ENCODE measurements at places on chromosomes 6 and 20. TPM values are rescaled to one million over a fixed set of nuclear protein-coding genes. Genes with fewer than 3 reads are reported as not detected.
A peak's percentile ranks its signal among the peaks of the same experiment; 100 is the strongest.

DNA sequence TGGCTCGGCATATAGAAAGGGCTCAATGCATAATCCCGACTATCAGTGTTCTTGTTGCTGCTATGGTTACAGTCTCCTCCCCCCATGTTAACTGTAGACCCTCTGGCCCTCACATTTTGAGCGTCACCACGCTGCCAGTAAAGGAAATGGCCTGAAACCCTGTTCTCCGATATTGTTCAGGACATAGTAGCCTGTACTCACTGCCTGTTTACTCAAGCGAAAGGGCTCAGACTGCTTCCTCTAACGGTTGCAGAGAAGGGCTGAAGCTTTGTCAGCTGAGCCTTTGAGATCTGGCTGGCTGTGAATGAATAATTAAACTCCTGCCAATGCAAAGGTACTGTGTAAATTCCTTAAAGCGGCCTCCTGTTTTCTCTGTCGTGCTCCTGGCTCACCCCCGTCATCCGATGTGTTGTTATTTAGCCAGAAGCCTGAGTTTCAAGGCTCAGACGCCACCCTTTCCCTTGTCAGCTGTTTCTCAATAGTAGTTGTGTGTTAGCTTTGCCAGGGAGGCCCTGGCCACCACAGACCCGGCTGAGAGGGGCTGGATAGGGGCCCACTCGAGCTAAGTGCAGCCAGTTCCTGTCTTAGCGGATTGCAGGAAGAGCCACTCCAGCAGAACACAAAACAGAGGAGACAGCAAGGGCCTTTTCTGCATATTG, 31.2 kb upstream of the RALGAPA2 start:
- DNase-seq, result peak; percentile 89

- no peak for DNase-seq
Measured at GRCh38 chr6:130259140-130259539, 36.4 kb upstream of the SAMD3 start.

DNA sequence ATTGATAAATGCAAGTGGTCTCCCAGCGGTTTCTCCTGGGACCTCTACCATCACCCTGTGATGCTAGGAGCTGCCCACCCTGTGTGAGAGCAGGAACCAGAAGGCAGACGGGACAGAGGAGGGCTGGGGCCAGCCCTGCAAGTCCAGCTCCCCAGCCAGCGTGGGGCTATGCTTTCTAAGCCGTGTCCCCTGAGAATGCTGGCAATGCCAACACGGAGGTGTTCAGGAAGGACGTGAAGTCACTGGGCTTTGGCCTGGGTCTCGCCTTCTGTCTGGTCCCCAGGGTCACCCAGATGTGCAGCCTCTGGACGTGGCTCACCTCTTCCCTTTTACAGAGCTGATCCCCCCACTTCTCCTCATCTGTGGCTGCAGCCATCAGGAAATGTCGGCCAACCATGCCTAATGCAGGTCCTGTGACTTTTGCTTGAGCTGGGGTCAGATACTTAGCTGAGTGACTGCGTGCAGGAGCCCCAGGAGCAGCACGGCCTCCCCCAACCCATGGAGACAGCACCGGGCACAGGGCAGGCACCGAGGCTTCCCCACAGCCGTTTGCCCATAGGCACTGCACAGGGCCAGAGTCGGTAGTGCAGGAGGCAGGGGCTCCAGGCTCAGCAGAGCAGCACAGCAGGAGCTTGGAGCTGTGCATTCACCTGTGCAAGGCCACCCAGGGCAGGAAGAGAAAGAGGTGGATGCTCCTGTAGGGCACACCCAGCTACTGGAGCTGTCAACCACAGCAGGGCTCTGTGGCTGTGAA, 66.2 kb downstream of the GNAS-AS1 start:
- DNase-seq, result no peak

DNA sequence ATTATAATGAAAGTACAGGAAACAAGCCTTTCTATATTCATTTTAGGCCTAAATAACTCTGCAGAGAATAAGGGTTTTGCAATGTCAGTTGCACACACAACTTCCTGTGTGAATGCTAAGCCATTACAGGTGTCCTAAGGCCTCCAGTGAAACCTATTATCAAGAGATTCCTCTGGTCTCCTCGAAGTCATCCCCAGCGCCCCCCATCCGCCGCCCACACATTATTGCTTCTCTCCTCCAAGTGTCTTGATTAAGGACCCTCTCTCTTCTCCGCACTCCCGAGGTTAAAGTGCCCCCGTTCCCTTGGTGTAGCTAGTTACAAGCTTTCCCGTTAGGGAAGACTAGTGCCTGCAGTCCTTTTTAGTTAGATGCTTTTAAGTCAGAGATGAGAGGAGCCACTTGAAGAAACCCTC, 1.3 kb downstream of the HIVEP2 start:
- DNase-seq, result no peak

- no peak for DNase-seq
Measured at GRCh38 chr6:55604021-55604420, 25.0 kb upstream of the HMGCLL1 start.

GRCh38 chr6:35775031-35775430, 1.4 kb upstream of the CLPSL2 start:
- DNase-seq, result no peak

- DNase-seq, result no peak
Measured at GRCh38 chr6:138037009-138037504, 70.2 kb downstream of the PERP start.

GRCh38 chr6:92879526-92879925, 539.8 kb downstream of the EPHA7 start:
- DNase-seq, result no peak

GRCh38 chr6:98467902-98468301, 366.5 kb upstream of the POU3F2 start:
- no peak for DNase-seq

DNA sequence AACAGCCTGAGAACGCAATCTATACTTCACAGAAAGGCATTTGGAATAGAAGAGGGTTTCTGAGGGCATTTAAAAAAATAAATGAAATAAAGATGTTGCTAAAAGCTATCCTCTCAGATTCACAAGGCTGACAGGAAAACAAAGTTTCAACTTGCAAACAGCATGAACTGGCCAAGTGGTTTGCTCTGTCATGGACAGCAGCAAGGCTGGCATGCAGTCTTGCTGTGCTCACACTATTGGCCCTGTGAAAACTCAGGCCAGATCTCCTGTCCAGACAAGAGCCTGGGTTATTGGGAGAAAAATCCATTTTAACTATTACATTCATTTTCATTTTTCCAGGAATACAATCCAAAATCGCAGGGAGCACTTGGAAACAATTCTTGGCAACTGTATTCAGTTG, 506.2 kb upstream of the SLC35B3 start:
- DNase-seq, result no peak

GRCh38 chr6:170463101-170463721, 89.9 kb downstream of the PSMB1 start:
- DNase-seq, result no peak

- DNase-seq, result no peak
Measured at GRCh38 chr6:75419980-75420379, 73.6 kb downstream of the FILIP1 start.

- no peak for DNase-seq
Measured at GRCh38 chr6:120652506-120652905, 681.8 kb downstream of the TBC1D32 start.

DNA sequence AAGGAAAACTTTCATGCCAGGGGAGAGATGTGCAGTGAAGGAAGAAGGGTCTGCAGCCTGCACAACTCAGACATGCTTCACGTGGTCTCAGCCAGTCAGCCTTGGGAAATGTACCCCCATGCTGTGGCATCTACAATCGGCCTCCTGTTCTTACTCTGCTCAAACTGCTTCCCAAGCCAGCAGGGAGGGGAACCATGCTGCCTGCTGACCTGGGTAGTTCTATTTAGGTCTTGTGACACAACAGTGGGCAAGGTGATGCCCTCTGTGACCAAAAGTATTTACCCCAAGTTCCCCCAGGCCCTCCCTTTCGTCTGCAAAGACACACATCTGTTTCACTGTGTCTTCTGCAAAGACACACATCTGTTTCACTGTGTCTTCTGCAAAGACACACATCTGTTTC, 106.9 kb downstream of the SLC23A2 start:
- DNase-seq, result no peak

GRCh38 chr6:37525460-37526357, 26.0 kb upstream of the CCDC167 start:
- DNase-seq, result no peak

DNA sequence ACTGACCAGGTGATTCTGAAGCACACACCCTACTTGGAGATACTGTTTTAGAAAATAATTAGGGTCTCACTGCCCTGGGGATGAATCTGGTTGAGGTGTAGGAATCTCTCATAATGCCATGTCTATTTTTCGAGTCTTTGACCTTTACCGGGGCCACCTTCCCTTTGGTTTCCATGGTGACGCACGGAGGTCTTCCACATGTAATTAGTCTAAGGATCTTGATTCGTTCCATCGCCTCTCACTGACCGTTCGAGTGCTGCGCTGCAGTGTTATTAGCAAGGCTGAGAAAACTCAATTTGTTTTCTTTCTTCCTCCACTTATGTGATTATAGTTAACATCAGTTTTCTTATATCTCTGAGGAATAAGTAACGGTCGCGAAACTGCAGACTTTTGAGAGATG, 144.3 kb upstream of the SPACA1 start:
- no peak for DNase-seq

GRCh38 chr20:47638851-47639250, 137.2 kb downstream of the NCOA3 start:
- no peak for DNase-seq

DNA sequence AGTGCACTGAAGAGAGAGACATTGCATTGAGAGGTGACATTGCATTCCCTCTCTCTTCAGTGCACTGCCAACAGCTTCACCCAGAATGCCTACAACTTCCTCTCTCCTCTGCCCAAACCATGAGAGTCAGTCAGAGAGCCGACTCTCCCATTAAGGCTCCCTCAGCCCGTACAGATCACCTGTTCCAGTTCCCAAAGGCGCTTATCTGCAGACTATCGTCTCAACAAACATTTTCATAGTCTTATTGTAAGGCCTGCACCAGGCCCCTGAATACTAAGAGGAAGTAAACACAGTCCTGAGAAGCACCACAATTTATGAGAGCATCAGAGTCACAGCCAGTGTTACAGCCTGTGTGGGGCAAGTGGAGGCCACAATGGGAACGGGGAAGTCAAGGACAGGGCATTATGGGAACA, 53.7 kb downstream of the GFOD1 start:
- DNase-seq, result no peak

- DNase-seq, result no peak
Measured at GRCh38 chr20:47272893-47273590, 83.5 kb downstream of the ZMYND8 start.

GRCh38 chr6:2158596-2159271, 86.7 kb downstream of the GMDS start:
- no peak for DNase-seq

DNA sequence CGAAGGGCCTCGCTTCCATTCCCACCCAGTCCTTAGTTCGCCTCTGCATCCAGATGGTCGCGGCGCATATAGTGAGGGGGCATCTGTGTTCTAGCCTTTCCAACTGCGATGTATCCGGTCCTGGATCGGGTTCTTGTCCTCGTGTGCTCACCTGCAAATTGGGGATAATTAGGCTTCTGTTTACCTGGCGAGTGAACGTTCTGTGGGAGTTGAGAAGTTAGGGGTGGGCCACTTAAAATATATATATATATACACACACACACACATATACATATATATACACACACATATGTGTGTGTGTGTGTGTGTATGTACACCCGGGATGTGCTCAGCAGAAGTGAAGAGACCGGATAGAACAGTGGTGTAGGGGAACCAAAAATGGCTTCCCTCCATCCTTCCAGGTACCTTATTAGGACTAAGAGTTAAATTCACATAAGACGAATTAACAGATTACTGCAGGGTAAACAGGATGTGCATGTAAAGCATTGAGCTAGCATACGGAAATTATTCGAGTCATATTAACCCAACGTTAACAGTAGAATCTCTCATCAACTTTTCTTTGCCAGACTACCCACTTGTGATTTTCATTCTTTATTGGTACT, 537 bp downstream of the CSTF1 start:
- no peak for DNase-seq

GRCh38 chr20:38131588-38132121, 33.4 kb downstream of the TGM2 start:
- no peak for DNase-seq

COL21A1 gene
- total RNA-seq, result 1.1 TPM

EDN1 gene
- total RNA-seq, result 12.0 TPM

SYNCRIP gene
- total RNA-seq, result 56.4 TPM

OOEP gene
- not detected for total RNA-seq

ZBTB22 gene
- 17.6 TPM for total RNA-seq

C4B gene
- total RNA-seq, result 8.6 TPM

ACTL10 gene
- total RNA-seq, result not detected

SNX14 gene
- total RNA-seq, result 22.3 TPM

PNPLA1 gene
- total RNA-seq, result not detected

CCN5 gene
- total RNA-seq, result 60.9 TPM

PKIB gene
- total RNA-seq, result 0.92 TPM
